ENCODE measurements at places on chromosomes 1 and 21.

DNA sequence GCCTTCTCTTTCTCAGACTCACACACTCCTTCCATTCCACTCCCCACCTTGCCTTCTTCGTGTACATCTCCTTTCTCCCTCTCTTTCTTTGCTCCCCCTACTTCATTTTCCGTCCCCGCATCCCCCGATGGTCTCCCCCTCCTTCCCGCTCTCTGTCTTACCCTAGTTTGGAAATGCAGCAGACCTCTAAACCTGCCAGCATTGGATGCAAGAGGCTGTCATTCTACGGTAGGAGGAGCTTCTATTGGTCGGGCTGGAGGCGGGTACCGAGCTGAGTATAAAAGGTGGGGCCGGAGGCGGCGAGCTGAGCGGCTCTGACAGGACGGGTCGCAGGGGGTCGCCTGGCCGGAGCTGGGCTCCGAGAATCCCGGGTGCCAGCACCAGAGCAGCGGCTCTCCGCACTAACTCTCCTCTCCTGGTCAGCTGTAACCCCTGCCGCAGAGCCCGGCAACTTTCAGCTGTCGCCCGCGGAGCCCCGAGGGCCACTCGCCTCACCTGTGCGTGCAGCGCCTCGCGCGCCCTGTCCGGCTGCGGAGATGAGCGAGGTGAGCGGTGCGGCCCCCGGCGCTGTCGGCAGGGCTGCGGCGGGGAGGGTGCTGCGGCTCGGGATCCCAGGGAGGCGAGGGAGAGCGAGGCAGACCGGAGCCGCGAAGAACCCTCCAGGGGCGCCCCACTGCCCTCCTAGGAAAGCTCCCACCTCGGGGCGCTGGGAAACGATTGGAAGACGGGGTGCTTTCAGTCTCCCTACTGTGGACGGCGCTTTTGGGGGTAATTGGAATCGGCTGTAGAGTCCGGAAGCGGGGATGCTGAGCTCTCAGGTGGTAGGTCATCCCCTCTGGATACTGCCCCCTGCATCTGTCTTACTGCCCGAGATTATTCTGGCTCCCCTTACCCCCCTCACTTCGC, at the start of gene PCP4L1:
TSS of gene PCP4L1 (plus strand) at position 307 of the 906 bp plus-strand sequence. CDS start at position 537, 230 bp downstream.
- peak; percentile 95 for DNase-seq

DNA sequence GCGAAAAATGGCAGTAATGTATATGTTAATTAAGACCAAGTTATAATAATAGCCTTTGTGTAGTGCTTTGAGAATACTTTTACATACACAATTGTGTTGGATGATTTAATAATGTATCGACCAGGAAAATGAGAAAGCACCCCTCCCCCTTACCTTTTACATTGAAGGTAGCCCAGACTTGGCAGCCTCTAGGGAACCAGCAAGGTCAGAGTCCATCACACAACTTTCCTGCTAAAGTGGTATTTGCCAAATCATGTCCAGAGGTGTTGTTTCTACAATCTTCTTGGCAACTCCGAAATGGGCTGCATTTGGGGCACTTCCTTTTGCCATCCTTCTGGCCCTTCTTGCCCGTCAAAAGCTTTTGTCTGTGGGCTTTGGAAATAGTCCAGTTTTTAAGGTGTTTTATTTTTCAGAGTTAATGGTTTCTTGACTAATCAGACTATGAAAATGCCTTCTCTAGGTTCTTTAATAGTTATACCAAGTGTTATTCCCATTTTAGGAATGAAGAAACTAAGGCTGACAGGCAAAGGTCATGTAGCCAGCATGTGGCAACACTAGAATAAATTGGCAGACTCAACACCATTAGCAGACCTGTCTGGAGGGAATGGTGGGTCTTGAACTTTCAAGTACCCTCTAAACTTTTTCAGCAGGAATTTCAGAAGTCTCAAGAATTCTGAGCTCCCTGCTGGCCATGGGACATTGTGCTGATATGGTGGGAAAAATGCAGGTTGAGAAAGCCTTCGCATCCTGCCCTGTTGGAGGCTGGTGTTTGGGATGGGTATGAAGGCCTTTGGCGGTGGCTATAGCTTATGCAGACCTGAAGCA, 6.8 kb downstream of the ATP1A1 start:
- DNase-seq = no peak

GRCh38 chr1:60133000-60133673, 59.6 kb upstream of the C1orf87 start:
- DNase-seq = no peak

DNA sequence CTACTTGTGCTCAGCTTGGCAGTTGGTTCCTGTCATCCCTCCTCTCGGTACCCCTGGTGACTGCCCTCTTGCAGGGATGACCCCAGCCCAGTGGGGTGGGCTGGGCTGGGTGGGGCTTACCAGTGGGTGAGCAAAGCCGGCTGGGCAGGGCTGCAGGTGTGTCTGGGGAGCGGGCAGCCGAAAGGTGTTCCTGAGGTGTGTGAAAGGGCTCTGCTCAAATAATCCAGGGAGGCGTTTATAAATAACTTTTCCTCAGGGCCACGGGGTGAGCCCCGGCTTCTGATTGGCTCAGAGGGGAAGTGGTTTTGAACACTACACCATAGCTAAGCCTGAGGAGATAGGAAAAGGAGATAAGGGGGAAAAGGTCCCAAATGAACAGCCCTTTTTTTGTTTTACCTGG, at the start of gene SLC26A9:
TSS of gene SLC26A9 (minus strand) at position 212 of the 400 bp plus-strand sequence. CDS start 7,636 bp downstream, outside the sequence.
- no peak for DNase-seq

GRCh38 chr21:43958364-43959158, 53.5 kb upstream of the TRAPPC10 start:
- no peak for DNase-seq

DNA sequence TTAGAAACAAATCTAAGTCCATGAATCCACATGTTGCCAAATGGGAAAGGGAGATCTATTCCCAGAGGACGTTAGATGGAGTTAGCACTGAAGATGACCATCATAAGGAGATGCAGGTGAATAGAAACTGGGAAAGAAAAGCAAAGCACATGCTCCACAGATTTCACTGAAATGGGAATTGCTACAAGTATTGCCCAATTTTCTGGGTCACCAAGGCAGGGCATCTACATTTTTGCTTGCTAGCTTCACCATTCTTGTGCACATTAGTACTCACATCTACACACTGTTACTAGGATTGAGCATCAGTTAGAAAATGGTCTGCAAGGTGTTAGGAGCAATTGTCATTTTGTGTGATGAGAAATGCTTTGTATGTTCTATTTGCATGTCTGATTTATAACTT, 99.1 kb downstream of the JAK1 start:
- DNase-seq = no peak

DNA sequence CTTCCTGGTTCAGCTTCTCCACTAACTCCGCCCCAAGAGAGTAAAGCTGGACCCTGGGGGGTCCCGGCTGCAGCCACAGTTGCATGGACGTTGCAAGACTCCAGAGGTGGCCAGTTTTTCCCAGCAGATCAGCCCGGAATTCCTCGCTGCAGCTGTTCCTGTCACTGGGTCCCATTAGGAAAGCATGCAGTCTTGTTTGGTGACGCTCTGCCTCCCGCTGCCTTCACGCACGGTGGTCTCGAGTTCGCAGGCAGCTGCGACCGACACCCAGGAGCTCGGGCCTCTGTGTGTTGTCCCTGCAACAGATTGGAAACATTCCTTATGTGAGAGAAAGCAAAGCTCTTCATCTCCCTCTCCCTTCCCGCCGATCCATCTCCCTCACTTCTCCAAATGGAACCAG, 162.8 kb downstream of the PRDM16 start:
- DNase-seq = no peak

DNA sequence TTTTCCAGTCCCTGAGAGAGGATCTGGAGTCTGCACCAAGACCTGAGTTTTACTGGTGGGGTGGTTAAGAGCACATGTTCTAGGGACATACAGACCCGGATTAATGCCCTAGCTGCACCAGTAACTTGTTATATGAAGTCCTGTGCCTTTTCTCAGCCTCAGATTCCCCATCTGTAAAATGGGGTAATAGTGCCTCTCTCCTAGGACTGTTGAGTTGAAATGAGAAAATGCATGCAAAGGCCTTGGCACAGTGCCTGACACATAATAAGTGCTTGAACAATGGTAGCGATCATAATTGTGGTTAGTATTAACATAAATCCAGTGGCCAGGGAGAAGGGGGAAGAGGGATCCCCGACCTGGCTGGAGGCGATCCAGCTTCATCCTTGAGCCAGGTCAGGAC, 12.3 kb downstream of the AHDC1 start:
- DNase-seq = no peak

DNA sequence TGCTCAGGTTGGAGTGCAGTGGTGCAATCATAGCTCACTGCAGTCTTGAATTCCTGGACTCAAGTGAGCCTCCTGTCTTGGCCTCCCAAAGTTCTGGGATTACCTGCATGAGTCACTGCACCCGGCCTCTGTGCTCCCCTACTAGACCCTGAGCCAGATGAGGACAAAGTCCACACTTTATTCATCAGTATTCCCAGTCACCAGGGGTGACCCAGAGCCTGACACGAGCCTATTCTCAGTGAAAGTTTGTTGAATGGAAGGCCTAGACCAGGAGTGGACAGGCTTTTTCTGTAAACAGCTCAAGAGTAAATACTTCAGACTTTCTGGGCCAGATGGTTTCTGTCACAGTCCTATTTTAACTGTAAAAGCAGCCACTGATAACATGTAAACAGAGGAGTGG, 68.2 kb downstream of the MAB21L3 start:
- no peak for DNase-seq

GRCh38 chr1:183952101-183952500, 85.4 kb downstream of the COLGALT2 start:
- DNase-seq = no peak

DNA sequence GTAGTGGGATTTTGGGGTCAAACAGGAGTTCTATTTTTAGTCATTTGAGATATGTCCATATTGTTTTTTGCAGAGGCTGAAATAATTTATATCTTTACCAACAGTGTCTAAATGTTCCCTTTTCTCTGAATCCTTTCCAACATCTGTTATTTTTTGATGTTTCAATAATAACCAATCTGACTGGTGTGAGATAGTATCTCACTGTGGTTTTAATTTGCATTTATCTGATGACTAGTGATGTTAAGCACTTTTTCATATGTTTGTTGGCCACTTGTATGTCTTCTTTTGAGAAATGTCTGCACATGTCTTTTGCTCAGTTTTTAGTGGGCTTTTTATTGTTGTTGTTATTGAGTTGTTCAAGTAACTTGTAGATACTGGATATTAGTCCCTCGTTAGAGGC, 1325.0 kb downstream of the BRINP3 start:
- DNase-seq = no peak

- no peak for DNase-seq
Measured at GRCh38 chr1:9418851-9419250, 120.4 kb upstream of the SLC25A33 start.

DNA sequence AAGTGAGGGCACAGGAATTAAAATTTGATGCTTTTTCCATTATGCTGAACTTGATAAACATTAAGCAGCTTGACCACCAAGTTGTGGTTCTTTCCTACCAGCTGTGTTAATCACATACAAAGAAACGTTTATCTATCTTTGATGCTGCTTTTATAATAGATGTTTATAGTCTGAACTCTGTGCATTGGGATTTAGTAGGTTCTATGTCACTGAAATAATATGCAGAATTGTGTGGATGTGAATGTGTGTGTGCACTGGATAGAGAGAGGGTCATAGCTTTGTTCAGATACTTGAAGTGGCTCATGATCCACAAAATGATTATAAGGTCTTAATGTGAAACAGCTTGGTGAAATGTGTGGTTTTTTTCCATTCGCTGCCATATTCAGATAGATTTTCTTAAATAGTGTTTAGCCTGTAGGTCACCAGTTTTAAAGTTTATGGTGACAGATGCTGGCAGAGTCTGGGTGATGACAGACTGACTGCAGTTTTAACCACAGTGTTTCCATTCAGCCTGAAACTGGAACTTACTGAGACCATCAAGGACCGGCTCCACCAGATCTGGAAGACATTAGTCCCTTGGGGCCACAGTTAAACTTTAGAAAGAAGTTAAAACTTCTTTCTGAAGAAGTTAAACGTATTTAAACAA, 10.2 kb downstream of the DDI2 start:
- no peak for DNase-seq

DNA sequence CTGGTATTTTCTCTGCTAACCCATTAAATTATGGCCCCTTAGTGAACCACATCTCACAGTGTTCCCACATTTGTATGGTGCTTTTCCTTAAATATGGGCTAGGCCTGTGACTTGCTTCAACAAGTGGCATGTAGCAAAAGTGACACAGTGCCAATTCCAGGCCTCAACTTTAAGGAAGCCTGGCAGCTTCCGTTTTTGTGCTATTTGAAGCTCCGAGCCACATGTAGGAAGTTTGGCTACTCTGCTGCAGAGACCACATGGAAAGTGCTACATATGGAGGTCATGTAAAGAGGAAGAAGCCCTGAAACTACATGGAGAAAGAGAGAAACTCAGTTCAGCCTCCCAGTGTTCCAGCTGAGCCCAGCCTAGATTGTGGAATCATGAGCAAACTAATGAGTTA, 28.5 kb upstream of the DR1 start:
- no peak for DNase-seq

DNA sequence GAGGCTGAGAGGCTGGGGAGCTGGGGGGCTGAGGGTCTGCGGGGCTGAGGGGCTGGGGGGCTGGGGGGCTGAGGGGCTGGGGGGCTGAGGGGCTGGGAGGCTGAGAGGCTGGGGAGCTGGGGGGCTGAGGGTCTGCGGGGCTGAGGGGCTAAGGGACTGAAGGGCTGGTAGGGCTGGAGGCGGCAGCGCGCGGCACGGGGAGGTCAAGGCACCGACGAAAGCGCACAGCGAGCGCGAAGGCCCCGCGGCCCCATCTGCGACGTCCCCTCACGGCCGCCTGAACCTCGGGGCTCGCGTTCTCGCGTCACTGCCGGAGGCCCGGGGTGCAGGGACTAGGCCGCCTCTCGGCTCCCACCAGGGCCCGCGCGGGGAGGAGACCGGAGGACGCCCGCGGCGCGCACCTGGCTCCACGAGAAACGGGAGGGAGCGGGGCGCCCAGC, 356 bp downstream of the INTS11 start:
- no peak for DNase-seq

DNA sequence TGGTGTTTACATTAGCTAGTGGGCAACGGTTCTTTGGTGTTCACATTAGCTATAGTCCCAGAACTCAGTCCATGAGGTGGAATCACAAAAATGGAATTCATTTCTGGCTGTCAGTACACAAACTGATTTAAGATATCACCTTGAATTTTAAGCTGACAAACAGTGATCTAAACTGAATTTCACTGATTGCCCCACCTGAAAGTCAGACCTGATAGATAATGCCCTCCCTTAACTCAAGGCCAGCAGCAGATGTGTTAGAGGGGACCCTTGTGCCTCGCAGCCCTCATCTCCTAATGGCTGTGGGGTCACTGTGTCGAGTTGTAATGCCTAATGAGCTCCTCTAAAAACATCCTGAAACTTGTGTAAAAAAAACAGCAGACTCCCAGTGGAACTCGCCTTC, 8.6 kb downstream of the ARF1 start:
- DNase-seq = no peak

DNA sequence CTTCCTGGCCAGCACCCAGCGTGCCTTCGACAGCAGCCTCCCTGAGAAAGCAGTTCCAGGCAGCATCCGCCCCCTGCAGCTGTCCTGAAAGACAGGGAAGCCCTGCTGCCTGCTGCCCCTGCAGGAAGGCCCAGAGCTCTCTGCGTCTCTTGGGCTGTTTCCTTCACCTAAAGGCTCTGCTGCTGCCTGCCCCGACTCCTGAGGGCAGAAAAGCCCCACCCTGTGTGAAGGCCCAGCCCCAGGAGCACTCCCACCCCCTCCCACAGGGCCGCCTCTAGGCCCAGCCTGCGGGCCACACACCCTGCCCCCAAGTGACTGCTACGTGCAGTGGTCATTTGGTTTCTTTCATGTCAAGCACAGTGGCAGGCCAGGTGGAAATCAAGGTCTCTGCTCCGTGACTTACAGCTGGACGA, 12.4 kb downstream of the RIPK4 start:
- peak; percentile 59 for DNase-seq

GRCh38 chr21:24424776-24425175, 1182.5 kb downstream of the MRPL39 start:
- no peak for DNase-seq
